ENCODE measurements at places on chromosomes 13 and 19.

DNA sequence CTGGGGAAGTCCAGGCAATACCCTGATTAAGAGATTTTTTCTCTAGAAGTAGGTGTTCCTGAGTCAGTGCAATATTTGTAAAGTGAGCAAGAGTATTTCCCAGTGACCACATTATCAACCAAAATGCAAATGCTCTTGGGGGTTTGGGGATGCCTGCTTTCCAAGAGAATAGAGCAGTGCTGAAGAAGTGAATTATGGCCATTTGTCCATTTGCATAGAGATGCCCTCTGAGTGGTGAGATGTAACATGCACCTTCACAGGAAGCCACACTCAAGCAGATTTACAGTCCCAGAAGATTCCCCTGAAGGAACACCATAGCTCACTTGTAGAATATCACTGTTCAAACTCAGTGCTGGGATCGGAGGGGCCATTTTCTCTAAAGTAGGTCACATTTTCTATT lies 71.8 kb downstream of the TNFSF11 start:
- no peak for DNase-seq

DNA sequence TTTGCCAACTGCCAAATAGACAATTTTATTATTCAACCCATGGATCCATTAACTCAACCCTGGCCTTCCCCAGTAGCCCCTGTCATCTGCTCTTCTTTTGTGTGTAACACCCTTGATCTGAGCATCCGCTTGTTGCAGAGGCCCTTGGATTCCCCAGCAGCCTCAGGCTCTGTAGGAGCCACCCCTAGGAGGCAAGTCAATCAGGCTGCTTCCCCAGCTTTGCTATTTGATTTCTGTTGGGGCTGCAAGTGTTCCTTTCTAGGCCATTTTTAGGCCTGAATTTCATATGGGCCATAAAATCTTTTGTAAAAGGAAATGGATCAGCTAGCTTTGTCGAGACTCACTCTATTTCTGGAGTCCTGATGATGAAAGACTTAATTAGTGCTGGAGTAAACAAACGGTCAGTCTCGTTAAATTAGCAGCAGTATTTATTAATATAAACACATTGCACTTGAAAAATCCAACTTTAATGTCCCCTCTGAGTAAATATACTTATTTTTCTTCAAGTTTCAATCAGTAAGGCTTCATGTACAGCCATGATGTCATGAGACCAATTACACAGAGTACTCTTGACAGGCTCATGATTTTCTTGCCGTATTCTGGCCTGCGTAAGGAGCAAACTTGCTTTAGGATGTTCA lies 105.3 kb downstream of the RGCC start:
- no peak for DNase-seq

- DNase-seq: no peak
Observed at GRCh38 chr19:5880604-5881078, 10.3 kb upstream of the FUT5 start.

- no peak for DNase-seq
Observed at GRCh38 chr13:80684217-80684991, 343.5 kb upstream of the SPRY2 start.

GRCh38 chr19:4580961-4581665 lies 21.6 kb upstream of the SEMA6B start:
- DNase-seq: no peak

DNA sequence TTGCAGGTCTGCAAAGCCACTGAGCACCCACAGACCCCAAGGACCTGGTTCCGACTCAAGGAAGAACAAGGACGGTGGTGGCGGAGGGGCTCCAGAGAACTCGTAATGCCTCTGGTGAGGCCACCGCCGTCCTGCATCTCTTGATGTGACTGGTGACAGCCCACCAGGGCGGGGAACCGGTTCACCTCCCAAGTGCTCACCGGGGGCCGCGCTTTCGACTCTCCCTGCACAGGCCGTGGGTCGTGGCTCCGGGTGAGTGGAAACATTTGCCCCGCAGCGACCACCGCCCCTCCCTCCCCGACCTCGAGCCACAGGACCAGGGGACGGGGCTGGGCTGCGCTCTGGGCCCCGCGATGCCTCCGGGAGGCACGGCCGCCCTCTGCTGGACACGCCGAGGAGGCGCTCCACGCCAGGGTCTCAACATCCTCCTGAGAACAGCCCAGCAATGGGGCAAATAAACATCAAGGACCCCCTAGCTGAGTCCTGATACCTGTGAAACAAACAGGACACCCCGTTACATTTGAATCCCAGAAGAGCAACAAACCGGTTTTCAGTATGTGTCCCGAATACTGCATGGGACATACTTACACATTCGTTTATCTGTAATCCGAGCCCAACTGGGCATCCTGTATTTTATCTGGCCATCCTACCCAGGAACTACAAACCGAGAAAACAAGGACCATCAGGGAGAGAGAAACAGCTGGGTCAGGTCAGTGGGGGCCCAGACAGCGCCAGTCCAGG lies 3.9 kb upstream of the PLPP2 start:
- no peak for DNase-seq

- DNase-seq: no peak
Observed at GRCh38 chr19:3053218-3053621, 9.1 kb downstream of the TLE5 start.

DNA sequence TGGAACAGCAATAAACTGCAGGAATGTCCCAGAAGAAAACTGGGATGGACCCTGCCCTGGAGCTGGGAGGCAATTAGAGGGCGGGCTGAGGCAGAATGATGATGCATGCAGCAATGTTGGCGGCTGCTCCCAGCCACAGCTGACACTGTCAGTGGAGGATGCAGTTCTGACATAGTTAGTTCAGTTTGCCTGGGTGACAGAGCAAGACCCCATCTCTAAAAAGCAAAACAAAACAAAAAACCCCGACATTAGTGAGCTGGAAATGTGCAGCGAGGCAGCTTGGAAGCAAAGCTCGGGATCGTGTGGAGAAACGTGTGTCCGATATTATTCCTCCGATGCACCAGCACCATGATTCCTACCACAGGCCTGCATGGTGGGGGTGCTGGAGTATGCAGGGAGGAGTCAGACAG lies 110.1 kb upstream of the UQCRFS1 start:
- DNase-seq: no peak

DNA sequence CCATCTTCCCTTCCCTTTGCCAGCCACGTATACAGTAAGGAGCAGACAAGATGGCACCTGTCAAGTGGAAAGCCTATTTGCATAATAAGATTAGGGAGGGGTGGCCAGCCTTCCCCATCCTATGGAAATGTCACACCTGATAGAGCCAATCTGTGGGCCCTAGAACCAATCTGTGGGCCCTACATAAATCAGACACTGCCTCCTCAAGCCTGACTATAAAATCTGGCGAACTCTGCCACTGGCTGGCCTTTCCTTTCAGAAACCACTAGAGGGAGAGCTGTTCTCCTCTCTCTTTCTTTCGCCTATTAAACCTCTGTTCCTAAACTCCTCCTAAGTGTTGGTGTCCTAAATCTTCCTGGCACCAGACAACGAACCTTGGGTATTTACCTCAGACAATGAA lies 231.5 kb upstream of the KLHL1 start:
- no peak for DNase-seq

GRCh38 chr19:45350477-45351058 lies 10.0 kb downstream of the KLC3 start:
- DNase-seq: no peak

- no peak for DNase-seq
Observed at GRCh38 chr19:46016426-46017094, 6.3 kb downstream of the PGLYRP1 start.

- DNase-seq: no peak
Observed at GRCh38 chr19:29326849-29327840, 114.2 kb upstream of the UQCRFS1 start.

GRCh38 chr13:29480893-29481525 lies 114.5 kb downstream of the SLC7A1 start:
- no peak for DNase-seq

DNA sequence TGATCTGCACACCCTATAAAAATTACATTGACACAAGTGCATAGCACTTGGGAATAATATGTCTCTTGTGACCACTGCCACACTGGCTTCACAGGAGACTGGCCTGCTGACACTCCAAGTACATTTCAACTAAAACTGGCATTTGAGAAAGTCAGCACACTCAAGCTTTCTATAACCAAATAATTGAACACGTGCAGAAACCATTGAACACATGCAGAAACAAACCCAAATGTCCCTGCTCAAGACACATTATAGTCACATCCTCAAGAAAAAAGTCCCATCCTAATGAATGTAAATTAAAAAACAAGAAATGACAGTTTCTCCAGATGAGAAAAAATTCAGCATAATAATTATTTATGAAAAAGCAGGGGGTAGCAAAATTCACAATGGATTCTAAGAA lies 1859.1 kb upstream of the PCDH20 start:
- DNase-seq: no peak

- no peak for DNase-seq
Observed at GRCh38 chr13:33872005-33872351, 54.0 kb downstream of the RFC3 start.

DNA sequence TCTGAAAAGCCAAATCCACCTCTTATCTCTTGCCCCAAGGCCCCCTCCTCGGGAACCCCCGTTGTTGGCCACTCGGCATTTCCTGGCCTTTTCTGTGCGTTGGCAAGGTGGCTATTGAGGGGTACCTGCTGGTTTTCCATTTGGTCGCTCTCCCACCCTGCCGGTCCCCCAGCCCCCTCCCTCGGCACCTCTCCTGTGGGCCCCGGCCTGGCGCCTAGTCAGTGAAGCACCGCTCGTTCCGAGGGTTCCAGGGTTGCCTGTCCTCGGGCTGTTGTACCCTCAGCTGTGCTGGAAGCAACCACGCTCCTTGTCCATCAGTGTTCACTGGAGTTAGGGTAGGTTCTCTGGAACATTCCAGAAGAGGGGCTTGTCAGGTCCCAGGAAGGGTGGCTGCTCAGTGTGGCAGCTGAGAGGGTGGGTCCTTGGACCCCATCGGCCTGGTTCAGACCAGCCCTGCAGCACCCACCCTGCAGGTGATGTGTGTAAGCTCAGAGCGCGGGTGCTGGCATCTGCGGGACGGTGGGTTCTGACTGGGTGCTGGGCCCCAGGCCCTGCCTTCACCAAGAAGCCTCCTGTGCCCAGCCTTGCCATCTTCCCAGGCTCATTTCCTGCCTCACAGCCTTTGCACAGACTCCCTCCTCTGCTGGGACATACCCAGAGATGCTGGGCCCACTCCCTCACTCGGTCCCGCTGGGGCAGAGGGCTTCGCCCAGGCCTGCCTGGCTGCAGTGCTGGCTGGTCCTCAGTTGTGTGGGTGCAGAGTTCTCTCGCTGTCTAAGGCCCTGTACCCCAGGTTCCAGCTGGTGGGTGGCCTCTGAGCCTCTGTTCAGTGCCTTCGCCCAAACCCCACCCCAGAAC lies 21.3 kb downstream of the NKPD1 start:
- no peak for DNase-seq
